Stimulated activated CD4-positive, alpha-beta T cell treated with anti-CD3 and anti-CD28 coated beads, Interleukin-2, amount 100 ng/mL, for 24 hours (primary cell): ENCODE measurements at places on chromosomes 3 and 15.

DNA sequence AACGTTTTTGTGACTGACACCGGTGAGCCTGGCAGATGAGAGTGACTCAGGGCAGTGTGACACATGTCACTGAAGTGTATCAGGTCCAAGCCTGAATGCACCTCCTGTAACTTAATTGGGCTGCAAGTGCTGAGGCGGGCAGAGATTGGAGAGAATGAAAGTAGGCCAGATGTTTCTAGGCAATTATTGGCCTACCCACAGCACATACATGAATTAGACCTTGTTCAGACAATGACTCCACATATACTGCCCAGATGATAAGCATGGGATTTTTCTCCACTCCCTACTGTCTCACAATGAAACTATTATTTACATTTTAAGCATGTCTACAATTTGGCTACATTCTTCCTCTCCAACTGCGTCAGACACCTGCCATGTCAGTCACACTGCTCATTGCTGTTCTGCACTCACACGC, 187.3 kb upstream of the ZNF385D start:
- no peak for DNase-seq

DNA sequence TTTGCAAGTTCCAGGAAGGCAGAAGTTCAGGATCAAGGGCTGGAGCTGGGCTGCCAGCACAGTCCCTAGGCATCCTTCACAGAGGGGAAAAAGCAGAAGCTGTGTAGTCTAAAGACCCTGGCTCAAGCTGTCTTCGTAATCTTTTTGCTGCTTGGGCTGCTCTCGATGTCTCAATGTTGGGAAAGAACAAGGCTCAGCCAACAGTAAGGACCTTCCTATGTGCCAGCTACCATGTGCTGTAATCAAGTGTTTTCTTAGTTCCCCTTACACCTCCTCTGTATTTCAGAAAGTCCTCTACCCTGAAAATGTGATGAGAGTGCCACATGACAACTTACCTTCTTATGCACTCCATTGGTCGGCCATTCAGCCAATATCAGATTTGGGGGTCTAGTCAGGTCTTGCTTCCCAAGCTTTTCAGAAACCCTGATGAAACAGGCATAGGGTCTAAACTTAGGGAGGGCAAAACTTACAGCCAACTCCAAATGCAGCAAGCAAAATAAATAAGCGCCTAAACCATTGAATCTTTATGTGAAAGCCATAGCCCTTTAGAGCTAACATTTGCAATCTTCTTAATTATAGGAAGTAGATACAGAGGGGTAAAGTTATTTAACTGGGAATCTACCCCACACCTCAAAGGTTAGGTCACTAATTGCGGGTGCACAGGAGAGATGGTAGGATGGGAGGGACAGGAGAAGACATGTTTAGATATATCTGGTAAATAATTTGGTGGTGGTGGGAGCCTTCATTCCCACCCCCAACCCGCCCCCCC, 1.2 kb upstream of the EDEM1 start:
- DNase-seq: no peak

GRCh38 chr3:50523279-50523811, 19.9 kb upstream of the CACNA2D2 start:
- no peak for DNase-seq

DNA sequence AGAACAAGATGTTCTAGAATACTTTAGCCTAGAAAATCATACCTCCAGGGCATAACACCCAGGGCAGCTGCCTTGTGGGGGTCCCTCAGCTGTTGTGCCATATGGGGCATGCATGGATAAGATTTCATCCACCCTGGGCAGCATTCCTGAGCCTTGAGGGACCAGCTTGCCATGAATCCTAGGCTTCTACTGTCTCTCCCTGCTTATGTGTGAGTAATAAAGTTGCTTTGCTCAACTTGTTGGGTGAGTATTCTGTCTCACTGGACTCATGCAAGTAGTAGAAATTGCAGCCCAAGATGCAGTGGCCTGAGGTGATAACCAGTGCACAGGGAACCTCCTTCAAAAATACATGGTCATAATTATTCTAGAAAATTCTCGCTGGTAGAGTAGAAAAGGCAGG, 52.1 kb upstream of the EPHB1 start:
- DNase-seq: no peak

DNA sequence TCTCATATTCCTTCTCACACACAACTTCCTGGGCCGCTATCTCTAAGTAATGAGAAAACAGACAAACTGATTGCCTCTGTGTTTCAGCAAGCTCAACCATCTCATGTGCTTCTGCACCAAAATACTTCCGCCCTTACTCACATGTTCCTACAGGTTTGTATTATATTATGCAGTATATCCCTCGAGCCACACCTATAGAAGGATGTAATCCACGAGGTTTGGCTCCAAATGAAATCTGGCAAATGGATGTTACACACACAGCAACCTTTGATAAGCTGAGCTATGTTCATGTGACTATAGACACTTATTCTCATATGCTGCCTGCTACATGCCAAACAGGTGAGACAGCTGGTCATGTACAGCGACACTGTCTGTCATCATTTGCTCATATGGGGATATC, 22.6 kb downstream of the CCRL2 start:
- no peak for DNase-seq

- DNase-seq: no peak
These were observed 79.0 kb upstream of the CDV3 start for GRCh38 chr3:133494469-133494868.

- DNase-seq: peak; percentile 49
These were observed 84.8 kb upstream of the FOXB1 start for GRCh38 chr15:59918994-59919951.

- no peak for DNase-seq
These were observed 54.8 kb downstream of the MSL2 start for GRCh38 chr3:136141291-136141785.

GRCh38 chr15:27278761-27279160, 307.8 kb downstream of the GABRG3 start:
- DNase-seq: no peak

GRCh38 chr3:15451216-15452113, 24.1 kb downstream of the EAF1 start:
- DNase-seq: no peak

DNA sequence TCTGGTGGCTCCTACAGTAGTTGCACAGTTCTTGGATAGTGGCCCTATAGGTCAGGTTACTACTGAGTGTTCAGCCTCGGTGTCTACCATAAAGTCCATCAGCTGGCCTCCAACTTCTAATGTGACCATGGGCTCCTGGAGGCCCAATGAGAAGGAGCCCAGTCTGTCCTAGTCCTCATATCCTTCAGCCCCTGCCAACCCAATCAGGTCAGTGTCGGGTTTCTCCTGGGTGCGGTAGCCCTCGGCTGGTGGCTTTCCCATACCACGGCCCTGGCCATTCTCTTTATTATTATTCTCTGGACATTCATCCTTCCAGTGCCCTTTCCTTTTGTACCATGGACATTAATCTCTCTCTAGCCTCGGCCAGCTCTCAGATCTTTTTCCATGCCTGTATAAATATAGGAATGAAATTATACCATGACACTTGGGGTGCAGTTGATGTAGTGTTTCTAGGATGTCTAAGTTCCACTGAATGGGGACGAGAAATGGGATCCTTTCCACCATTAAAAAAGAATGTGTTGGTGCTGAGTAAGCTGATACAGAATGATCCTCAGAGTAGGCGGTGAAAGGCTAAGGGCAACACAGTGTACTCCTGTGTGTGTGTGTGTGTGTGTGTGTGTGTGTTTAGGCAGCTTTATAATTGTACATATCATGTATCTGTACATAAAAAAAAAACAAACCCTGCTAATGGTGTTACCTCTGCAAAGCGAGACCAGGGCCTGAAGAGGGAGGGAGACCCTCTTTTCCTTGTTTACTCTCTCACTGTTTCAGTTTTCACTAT, 19.3 kb upstream of the NOX5 start:
- DNase-seq: no peak

DNA sequence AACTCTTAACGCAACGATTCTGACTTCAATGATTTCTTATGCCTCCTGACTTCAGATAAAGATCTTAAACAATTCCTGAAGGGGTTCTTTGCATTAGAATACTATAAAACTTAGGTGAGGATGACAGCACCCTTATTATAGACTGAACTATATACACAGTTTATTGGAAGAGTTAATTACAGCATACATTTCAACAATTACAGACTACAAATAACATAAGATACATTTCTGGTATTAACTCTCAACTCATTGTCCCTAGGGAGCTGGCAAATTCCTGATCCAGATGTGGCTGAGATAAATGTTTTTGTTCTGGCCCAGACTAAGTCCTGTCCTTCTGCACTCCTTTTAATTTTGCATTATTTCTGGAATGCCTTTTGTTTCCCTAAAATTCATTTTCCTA, 155.5 kb upstream of the TMC3 start:
- DNase-seq: no peak

DNA sequence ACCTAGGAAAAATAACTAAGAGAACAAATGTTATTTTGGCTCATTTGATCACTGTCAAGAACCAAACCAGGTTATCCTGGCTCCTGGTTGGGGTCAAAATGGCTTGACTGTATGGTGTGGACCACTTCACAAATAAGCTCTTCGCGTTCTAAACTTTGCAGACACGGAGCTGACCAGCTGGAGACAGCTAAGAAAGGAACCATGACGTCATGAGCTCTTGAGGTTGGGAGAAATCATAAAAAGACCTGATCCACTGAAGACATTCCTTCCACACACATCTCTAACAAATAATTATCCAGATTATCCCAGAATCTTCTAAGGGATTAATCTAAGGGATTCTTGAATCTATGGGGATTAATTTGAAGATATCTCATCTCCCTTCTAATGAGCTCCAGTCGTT, 321.5 kb upstream of the IGF1R start:
- no peak for DNase-seq
